Right cardiac atrium (tissue), 5 donors: ENCODE measurements at places on chromosomes 11 and 22. TPM values are rescaled to one million over a fixed set of nuclear protein-coding genes. Genes with fewer than 3 reads are reported as not detected.

GRCh38 chr22:50522208-50522805 lies 3.1 kb downstream of the SCO2 start:
- no peak for DNase-seq

DNA sequence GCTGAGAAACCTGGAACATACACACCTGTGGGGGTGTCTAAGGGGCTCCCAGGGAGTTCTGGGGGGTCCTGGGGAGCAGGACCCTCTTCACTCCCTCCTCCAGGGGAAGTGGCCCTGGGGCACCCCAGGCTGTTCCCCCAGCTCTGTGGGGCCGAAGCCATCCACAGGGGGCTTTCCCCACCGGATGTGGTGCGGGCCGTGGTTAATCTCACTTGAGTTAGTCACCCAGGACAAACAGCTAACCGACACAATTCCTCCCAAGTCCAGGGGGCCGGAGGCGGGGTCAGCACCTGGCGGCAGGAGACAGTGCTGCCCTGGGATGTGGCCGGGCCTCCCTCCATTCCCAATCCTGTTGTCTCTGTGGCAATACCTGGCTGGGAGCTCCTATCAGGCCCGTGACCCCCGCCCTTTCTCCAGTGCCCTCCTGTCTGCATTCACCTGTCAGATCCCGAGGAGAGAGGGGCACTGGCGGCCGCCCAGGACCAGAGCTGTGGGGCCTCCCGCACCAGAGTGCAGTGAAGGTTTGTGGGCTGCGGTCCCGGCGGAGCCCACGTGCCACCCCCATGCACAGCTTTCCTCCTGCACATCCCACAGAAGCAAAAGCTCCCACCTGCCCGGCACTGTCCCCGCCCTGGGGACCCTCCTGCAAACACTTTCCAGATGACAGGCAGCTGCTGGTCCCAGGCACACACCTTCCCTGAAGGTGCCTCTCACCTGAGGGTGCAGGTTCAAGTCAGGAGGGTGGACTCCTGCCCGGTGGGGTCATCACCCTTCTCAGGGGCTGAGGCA lies 5.2 kb upstream of the MUC5AC start:
- DNase-seq, result no peak

PDGFB gene
- total RNA-seq, result 12.2 TPM

CAVIN3 gene
- total RNA-seq, result 40.7 TPM
